ENCODE measurements at places on chromosomes 7 and 10.

GRCh38 chr10:50929670-50930069, 44.2 kb upstream of the A1CF start:
- no peak for DNase-seq

GRCh38 chr10:14606633-14607032, 168.1 kb downstream of the FAM107B start:
- no peak for DNase-seq

DNA sequence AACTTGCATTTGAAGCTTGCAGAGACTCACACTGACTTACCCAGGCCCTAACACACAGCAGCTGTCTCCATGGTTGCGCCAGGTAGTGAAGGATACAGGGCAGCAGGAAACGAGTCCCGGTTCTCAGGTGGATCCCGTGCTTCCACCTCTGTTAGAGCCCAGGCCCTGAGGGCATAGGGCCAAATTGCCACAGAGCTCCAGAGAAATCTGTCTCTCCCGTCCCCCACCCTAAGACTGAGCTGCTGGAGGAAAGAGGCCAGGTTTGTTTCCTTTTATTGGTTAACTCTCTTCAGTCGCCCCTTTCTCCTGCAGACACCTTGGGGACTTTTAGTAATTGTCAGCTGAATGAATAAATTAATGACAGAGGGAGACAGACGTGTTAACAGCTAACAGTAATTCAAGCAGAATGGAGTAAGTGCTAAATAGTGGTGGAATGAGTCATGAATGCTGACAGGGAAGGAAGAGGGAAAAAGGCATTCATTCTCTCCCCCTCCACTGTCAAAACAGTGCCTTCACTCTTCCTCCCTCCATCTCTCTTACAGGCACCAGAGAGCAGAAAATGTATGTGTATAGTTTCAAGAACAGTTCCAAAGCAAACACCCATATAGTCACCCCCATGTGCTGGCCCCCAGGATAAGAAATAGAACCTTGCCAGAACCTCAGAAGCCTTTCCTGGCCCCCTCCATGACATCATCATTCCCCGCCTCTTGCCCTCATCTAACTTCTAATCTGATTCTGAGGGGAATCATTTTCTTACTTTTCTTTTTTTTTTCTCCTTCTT, 16.8 kb upstream of the DLG5 start:
- no peak for DNase-seq

DNA sequence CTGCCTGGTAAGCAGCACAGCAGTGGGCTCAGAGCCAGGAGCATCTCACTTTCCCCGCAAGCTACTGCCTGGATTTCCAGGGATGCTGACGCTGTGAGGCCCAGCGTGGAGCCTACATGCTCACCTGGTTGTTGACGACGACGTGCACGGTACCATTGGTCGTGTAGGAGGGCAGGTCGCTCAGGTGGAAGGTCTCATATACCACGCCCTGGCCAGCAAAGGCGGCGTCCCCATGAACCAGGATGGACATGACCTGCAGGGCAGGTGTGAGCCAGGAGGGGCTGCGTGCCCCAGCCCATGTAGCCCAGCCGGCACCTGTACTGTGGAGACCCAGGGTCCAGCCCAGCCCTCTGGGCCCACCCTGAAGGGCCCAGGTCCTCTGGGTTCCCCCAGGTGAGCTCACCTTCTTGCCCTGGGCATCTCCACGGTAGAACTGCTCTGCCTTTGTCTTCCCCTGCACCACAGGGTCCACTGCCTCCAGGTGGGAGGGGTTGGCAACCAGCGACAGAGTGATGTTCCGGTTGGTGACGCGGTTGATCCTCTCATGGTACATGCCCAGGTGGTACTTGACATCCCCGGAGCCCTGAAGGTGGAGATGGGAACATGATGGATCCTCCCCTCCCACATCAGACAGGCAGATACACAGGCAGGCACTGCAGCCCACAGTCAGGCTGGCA, 15.4 kb downstream of the OGDHL start:
- DNase-seq, result no peak
